LNCaP clone FGC (cell line): ENCODE measurements at places on chromosomes 7 and 10.

DNA sequence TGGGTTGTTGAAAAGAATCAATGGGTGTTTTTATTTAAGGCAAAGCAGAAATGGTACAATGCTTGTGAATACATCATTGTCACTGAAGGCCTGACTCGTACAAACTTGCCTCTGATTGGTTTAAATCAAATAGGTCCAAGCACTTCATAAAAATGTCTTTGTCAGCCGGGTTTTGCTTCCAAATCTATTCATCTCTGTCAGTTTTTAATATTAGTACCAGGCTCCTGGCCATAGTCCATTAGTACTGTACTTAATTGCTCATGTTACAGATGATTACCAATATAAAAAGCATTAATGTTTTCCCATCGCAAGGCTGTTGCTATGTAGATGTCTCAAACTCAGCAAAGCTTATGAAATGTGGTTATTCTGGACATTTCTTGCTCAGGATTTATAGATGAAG is 171.9 kb downstream of the ARID5B start:
- DNase-seq = no peak

GRCh38 chr7:150835019-150835418 is 17.3 kb upstream of the AOC1 start:
- DNase-seq = no peak

DNA sequence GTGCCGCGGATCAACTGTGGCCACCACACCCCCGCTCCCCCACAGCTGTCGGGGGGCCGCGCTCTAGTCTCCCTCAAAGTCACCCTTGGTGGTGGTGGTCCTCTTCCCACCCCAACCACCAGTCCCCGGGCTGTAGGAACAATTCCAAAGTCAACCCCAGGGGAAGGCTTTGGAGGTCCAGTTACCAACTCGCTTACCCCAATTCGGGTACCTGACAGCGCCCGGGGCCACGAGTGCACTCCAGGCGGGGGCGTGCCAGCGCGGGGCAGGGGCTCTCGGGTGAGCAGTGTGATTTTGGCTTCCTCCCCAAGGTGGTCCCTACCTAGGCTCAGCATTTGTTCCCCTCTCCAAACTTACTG is 584 bp upstream of the ZMIZ1 start:
- DNase-seq = no peak

DNA sequence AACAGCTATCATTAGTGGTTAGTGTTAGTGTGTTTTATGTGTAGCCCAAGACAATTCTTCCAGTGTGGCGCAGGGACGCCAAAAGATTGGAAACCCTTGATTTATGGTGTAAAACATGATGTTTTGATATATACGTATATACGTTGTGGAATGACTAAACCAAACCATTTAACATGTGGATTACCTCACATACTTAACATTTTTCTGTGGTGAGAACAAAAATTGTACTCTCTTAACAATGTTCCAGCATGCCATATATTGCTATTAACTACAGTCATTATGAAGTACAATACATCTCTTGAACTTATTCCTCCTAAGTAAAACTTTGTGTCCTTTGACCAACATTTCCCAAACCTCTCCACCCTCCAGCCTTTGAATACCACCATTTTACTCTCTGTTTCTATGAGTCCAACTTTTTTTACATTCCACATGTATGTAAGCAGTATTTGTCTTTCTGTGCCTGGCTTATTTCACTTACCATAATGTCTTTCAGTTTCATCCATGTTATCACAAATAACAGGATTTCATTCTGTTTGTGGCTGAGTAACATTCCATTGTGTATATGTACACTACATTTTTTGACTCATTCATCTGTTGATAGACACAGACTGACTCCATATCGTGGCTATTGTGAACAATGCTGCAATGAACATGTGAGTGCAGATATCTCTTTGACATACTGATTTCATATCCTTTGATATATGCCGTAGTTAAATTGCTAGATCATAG is 42.2 kb upstream of the MAGI2 start:
- DNase-seq = no peak

- DNase-seq = no peak
These were observed 75.8 kb downstream of the GNAI1 start for GRCh38 chr7:80210400-80210799.

DNA sequence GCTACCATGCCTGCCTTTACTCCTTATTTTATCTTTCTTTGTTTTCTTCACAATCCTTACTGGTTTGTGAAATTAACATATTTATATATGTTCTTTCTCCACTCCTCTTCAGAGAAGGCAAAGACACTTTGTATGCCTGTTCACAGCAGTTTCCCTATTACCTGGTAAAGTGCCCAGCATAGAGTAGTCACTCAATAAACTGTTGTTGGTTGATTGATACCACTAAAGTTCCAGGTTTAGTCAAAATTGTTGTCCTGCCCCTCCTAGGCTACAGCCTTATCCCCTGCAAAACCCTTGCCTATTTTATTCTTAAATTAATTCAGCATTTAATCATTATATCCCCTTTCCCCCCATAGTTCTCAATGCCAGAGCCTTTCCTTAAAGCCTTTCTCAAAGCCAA is 76.1 kb downstream of the POLL start:
- no peak for DNase-seq

DNA sequence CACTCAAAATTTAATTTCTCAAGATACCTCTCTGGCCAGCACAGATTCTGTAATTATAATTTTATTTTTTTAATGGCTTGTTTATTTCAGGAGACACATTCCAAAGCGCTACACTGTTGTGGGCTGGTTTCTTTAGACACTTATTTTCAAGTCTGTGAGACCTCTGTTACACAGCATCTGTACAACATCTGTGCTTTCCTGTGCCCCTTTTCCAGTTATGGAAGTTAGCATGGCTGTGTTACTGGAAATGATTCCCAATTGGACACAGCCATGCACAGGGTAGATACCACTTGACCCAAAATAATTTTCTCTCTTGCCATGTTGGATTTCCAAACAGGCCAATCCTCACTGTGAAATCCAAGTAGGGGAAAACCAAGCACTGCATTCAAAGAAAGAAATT is 172.3 kb upstream of the ADCY1 start:
- DNase-seq = no peak

- no peak for DNase-seq
These were observed 647 bp upstream of the GSAP start for GRCh38 chr7:77416621-77417371.

DNA sequence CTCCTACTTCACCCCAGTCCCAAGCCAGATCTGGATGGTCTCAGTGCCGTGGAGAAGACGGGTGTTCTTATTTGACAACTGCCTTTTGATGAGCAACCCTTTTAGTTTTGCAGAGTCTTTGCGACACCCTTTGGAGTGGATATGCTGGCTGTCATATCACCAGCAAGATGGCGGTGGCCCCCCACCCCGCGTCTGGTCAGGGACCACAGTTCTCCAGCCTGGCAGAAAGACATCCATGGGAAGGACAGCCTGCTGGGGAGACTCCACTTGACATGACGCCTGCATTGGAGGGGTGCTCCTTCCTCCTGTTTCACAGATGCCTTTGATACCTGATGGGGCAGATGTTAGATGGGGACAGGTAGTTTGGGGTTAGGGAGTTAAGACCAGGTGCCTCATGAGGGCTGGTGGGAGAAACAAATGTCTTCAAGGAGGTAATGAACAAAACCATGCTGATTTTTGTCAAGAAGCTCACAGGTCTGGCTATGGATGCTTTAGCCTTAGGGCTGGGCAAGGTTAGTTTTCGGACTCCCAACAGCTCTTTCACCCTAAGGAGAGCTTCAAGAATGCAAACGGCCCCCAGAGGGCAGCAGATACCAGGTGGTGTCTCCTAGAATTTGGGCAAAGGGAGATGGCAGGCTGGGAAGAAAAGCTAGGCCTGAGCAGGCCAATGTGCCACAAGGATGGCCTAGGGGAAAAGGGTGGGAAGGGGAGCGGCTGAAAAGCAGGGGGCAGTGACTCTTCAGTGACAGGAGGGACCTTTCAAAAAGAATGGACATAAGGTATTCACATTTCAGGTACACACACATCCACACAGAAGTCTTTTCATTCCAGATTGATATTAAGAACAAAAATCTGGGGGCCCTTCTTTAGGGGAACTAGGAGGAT is 95.2 kb downstream of the CLEC2L start:
- peak; percentile 32 for DNase-seq

GRCh38 chr10:104447331-104447730 is 93.7 kb downstream of the CFAP58 start:
- no peak for DNase-seq

- DNase-seq = no peak
These were observed 5.8 kb upstream of the C1GALT1 start for GRCh38 chr7:7176406-7177043.

DNA sequence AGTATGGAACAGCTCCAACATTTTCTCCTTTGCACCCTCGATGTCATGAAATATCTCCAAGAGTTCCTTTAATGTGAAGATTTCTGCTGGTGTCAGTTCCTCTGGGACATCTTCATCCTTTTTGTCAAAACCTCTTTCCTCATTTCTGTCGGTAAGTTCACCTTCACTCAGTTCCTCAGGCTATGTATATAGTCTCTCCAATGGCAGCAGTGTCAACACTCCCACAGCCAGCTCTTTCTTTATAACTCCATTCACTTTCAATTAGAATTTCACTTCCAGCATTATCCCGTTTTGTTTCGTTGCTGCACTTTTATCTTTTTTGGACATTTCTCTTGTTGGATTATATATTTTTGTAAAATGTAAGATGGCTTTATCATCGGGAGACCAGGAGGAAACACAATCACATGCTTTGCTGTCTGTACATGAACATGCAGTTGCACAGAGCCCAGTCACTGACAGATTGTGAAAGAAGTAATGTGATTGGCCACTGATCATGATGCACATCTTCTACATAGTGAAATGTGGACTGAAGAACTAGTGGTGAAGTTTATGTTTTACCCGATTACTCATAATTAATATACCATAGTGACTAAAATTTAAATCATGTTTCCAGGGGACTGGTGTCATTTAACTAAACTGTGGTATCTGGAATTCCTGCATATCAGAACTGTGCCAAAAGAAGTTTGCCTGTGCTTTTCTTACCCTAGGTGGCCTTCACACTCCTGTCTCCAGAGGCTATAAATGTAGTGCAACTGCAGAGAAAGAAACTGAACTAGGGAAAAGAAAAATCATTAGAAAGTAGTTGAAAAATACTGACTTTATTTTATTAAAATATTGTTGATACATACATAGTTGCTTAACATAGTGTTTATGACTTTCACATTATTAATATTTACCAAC is 289.6 kb downstream of the PPP1R3A start:
- no peak for DNase-seq

GRCh38 chr7:43014406-43014805 is 82.2 kb downstream of the MRPL32 start:
- DNase-seq = no peak

- DNase-seq = no peak
These were observed 49.0 kb downstream of the CCDC71L start for GRCh38 chr7:106611911-106612310.

DNA sequence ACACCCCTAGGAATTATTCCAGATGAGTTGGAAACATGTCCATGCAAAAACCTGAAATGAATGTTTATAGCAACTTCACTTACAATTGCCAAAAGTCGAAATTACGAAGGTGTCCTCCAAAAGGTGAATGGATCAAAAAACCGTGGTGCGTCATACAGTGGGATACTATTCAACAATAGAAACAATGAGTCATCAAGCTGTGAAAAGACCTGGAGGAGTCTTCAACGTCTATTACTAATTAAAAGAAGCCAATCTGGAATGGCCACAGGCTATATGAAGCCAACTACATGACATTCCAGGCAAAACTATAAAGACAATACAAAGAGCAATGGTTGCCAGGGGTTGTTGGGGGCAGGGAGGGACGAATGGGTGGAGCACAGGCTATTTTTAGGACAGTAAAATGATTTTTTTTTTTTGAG is 12.6 kb upstream of the PPP2R2D start:
- no peak for DNase-seq
